ENCODE measurements at places on chromosomes 5 and 9.

DNA sequence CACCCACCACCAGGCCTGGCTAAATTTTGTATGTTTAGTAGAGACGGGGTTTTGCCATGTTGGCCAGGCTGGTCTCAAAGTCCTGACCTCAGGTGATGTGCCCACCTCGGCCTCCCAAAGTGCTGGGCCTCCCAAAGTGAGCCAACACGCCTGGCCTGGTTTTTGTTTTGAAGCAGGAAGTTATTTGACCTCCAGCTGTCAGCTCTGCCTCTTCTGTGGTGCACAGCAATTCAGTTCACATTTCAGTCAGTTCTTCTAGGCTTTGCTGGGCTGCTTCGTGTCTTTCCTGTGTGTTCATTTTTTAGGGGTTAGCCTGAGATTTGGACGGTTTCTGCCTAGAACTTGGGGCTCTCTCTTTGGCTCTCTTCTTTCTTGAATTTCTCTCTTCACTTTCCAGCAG is 8.9 kb downstream of the LCN1 start:
- no peak for DNase-seq

DNA sequence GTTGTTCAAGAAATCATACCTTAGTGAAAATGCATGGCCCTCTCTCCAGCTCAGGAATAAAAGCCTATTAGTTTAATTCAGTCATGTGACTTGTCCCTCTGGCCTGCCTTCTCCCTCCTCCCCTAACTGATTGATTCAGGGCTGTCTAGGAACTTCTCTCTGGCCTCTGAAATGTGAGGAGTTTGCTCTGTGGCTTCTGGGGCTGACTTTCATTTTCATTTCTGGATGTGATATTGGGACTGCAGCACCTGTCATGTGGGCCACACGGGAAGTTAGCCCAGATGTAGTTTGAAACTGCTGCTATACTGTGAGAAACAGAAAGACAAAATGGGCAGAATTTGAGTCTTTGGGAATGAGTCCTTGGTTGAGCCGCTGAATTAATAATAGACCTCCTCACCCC is 44.8 kb downstream of the PARP8 start:
- peak; percentile 4 for DNase-seq

GRCh38 chr9:38312406-38312805 is 80.1 kb upstream of the ALDH1B1 start:
- no peak for DNase-seq

- DNase-seq = no peak
Measured at GRCh38 chr9:114115654-114116125, 16.6 kb upstream of the KIF12 start.

GRCh38 chr5:33936004-33936380 is 194 bp upstream of the RXFP3 start:
- peak; percentile 51 for DNase-seq

GRCh38 chr9:132487351-132487791 is 77.4 kb downstream of the CFAP77 start:
- no peak for DNase-seq

- DNase-seq = peak; percentile 70
Measured at GRCh38 chr9:86706391-86706790, 240.9 kb downstream of the GAS1 start.

GRCh38 chr9:117414906-117415331 is at the start of gene ASTN2:
TSS of gene ASTN2 (minus strand) at chr9:117415057. CDS start at chr9:117414938, 119 bp downstream.
- DNase-seq = peak; percentile 2

DNA sequence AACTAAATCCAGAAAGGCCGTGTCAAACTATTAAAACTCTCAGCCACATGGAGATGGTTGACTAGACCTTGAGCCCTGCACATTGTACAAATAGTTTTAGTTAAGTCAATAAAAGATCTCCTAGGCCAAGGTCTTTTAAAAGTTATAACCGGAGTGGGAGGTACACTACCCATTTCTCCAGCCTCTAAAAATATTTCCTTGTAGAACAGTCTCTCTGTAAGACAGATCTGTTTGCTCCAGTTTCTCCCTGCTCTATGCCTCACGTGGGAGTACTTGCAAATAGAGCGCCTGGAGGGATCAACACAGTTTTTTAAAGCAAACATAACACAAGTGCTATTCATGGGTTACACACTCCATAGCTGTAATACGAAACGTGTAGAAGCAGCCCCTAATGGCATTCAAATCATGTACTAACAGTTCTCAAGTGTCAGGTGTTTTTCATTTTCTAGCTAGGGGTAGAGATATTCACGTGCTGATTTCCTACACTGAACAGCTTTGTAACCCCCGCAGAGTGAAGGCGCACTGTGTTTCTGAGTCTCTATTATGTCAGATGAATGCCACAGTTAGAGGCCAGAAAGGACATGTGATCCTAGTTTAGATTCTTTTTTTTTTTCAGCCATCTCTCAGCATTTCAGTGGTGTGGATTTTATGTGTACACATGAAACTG is 703.4 kb upstream of the GRAMD2B start:
- DNase-seq = no peak

GRCh38 chr5:138743484-138743883 is 9.7 kb upstream of the CTNNA1 start:
- no peak for DNase-seq

DNA sequence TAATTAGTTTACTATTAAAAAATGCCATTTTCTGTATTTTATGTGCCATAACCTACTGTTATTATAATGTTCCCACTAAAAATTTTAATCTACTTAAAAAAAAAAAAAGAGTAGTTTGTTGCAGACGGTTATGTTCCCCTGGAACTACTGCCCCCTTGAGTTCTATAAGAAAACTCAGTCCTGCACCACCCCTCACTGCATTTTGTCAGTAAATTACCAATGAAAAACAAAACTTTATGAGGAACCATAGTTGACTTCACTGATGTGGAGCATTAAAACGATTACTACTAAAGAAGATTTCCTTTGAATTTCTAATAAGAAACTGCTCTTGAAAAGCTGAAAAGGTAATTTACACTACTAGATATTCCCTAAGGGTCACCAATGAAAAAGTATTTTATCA is 288.7 kb downstream of the FBXL17 start:
- DNase-seq = peak; percentile 47

DNA sequence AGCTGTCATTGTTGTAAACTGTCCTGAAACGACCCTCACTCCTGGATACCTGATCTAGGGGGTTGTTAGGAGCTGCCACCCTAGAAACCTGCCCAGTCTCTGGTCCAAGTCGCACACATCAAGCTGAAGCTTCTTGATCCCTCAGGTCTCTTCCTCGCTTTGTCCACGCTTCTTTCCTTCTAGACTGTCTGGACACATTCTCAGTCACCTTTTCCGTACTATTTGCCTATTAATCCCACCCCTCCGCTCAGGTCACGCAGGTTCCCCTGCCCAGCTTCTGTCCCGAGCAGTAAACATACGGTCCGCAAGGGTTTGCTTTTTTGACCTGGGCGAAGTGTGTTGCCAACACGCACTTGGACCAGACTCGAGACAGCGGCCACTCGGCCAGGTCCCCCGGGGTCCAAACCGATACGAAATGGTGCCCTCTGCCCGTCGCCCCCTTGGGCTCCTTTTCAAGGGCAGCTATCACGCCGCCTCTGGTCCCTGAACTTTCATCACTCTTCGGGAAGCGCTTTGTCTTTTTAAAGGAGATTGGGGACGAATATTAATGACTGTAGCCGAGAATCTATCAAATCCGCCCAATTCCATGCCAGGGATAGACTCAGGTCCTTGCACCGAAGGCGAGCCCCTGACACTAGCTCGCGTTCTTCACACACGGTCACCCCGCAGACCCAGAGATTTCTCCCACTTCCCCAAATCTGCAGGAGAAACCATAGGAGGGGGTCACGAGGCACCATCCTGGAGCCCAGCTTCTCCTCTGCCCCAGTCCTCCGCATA is 814 bp downstream of the PLCXD3 start:
- DNase-seq = no peak

GRCh38 chr9:108535526-108535925 is 320.3 kb downstream of the ACTL7B start:
- no peak for DNase-seq

DNA sequence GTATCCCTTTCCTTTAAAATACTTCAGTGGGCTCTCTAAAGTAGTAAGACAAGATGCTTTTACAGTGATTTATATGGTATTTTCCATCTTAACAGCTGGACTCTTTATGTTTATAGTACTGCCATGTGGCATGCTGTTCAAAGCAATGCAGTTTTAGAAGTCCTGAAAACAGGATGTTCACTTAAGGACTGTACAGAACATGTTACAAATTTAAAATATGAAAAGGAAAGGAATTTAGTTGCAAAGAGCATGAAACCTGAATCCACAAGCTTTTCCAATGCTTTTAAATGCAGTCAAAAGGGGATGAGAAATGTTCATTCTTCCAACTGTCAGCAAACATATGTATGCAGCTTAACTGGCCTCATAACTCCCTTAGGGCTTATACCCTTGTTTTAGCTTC is 580.2 kb downstream of the EFNA5 start:
- DNase-seq = no peak

DNA sequence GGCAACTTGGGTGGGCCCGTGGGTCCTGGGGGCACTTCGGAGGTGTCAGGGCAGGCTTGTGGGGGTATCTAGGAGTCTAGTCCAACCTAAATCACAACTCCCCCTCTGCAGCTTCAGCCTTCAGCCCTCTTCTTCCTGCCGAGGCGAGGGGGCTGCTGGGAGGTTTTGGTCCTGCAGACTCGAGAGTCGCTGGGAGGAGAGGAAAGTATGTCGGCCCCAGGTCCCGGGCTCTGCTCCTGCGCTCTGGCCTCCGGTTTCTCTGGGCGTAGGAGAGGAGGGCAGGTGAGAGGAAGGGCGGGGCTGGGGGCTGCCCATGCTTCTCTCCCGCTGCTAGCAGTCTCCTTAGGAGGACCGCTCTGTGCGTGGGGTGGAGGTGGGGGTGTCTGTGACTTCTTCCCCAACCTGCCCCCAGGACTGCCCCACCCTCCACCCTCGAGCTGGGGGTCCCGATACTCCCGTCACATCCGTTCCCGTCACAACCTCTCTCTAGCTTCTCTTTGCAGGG is 139.8 kb upstream of the COL5A1 start:
- DNase-seq = no peak

- no peak for DNase-seq
Measured at GRCh38 chr5:154059583-154059982, 20.8 kb downstream of the MFAP3 start.

DNA sequence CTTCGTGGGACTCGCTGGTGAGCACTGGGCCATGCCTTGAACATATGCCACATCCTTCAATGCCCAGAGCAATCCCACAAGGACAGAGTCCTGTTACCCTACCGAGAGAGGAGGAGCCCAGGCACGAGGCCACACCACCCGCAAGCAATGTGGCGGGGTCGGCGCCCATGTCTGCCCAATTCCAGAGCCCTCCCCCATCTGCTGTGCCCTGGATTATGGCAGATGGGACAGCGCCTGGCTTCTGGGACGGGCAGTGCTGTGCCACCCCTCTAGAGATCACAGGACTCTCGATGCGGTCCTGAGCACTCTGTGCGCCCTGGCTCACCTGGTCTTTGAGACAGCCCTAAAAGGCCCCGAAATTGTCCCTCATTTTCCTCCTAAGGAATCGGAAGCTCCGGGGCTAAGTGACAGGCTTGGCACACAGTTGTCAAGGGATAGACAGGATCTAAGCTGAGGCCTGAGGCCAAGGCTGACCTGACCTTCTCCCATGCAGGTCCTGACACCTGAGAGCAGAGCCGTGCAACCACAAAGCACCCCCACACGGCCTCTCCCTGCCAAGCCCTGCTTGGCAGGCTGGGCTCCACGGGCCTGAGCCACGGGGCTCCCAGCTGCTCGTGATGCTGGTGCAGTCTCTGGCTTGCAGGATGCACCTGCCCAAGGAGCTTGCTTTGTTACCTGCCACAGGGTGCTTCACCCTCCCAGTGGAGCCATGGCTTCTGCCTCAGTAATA is 48.8 kb downstream of the PRRT1B start:
- no peak for DNase-seq

GRCh38 chr9:2755285-2755684 is 38.0 kb downstream of the KCNV2 start:
- no peak for DNase-seq

Measured in AG10803 (cell line).